ENCODE measurements at places on chromosomes 16 and 17.
A peak's percentile ranks its signal among the peaks of the same experiment; 100 is the strongest.

DNA sequence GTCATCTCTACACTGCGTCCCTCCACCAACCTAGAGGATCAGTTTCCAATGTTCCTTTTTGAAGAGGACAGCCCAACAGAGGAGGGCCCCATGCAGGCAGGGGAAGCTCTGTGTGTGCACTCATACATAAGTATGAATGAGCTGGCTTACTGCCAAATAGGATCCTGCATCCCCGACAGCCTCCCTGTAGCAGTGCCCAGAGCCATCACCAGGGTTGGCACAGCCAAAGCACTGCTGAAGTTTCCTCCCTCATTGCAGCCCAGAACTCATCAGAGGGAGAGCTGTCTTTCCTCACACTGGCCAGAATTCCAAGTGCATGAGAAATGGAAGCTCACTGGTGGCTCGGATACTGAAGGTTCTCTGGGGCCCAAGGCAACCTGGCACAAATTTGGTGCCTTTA, 114.4 kb downstream of the ASIC2 start:
- DNase-seq, result no peak

GRCh38 chr17:44971776-44972483, 3.8 kb upstream of the C1QL1 start:
- DNase-seq, result no peak

GRCh38 chr17:81044764-81045589, 10.0 kb downstream of the BAIAP2 start:
- peak; percentile 98 for DNase-seq

GRCh38 chr16:81445143-81445961, 744 bp downstream of the CMIP start:
- DNase-seq, result peak; percentile 62

DNA sequence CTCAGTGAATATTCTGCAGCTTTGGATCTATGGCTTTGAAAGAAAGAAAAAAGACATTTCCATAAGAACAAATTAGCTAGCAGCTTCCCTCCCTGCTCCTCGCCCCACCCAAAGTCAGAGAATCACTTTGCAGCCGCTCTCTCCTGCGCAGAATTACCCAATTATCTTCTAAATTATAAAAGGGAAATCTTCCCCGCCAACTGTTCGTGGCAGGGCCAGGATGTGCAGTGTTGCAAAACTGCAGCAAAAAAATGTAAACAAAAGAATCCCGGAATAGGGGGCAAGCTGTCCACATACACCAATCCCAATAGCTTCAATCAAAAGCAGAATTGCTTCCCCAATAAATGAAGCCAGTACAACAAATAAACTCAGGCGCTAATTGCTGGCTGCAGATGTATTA, 510.6 kb downstream of the RBFOX1 start:
- no peak for DNase-seq

DNA sequence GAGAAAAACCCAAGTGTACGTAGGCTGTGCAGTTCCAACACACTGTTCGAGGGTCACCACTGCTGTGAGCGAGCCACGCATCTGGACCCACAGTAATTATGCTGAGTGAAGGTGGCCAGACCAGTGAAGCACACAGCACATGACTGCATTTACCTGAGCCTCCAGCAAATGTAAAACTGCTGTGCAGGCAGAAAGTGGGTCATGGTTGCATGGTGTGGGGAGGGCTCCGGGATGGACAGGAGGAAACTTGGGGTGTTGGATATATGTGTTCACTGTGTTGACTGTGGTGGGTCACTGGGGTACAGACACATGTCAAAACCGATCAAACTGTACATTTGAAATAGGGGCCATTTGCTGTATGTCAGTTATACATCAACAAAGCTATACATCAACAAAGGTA, 78.7 kb upstream of the METRNL start:
- no peak for DNase-seq

DNA sequence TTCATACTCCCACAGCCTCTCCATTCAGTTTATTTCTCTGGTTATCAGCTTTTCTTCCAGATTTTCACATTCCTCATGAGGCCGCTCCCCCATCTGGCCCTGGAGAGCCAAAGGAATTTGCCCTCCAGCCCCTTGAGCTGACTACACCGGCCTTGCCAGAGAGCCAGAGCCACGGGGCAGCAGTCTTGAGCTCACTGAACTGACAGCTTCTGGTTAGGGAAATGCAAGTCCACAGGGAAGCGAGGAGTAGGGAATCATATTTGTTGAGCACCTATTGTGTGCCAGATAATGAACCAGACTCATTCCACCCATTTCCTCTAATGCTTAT, 102.4 kb downstream of the ABCC12 start:
- no peak for DNase-seq

DNA sequence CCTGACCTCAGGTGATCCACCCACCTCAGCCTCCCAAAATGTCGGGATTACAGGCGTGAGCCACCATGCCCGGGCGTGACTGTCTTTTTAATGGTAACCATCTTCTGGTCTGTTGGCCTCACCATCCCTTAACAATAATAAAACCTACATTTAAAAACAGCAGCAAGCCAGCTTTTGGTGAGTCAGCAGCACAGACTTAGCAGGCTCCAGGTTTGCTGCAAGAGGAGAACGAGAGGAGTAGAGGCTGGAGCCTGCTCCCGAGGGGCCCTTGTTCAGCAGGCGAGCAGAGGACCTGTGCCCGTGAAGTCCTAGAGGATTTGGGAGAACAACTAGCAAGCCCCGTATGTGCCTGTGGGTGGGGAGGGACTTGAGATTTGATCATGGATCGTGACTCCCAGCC, 35.7 kb downstream of the MYH13 start:
- no peak for DNase-seq

GRCh38 chr17:66426397-66427033, 124.1 kb downstream of the PRKCA start:
- DNase-seq, result no peak

DNA sequence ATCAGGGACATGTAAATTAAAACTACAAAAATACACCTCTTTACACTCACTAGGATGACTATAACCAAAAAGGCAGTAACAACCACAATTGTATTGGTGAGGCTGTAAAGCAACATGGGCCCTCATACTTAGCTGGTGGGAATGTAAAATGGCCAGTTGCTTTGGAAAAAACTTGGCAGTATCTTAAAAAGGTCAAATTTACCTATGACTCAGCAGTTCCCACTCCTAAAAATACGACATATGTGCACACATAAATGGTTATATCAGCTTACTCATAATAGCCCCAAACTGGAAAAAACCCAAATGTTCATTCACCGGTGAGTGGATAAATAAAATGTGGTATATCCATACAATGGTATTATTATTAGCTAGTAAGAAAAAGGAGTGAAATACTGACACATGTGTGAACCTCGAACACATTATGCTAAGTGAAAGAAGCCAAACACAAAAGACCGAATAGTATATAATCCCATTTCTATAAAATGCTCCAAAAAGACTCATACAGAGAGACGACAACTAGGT, 391.4 kb downstream of the NPIPA8 start:
- no peak for DNase-seq

DNA sequence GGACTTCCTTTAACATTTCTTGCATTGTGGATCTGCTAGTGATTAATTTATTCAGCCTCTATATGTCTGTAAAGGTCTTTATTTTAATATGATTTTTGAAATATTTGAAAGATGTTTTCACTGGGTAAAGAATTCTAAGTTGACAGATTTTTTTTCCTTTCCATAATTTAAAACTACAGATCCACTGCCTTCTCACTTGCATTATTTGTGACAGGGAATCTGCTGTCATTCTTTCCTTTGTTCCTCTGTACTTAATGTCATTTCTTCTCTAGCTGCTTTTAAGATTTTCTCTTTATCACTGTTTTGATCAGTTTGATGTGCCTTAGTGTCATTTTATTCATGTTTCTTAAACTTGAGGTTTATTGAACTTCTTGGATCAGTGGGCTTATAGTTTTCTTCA, 159.9 kb downstream of the CYB561 start:
- no peak for DNase-seq

GRCh38 chr16:8194794-8195193, 395.5 kb downstream of the TMEM114 start:
- DNase-seq, result no peak

DNA sequence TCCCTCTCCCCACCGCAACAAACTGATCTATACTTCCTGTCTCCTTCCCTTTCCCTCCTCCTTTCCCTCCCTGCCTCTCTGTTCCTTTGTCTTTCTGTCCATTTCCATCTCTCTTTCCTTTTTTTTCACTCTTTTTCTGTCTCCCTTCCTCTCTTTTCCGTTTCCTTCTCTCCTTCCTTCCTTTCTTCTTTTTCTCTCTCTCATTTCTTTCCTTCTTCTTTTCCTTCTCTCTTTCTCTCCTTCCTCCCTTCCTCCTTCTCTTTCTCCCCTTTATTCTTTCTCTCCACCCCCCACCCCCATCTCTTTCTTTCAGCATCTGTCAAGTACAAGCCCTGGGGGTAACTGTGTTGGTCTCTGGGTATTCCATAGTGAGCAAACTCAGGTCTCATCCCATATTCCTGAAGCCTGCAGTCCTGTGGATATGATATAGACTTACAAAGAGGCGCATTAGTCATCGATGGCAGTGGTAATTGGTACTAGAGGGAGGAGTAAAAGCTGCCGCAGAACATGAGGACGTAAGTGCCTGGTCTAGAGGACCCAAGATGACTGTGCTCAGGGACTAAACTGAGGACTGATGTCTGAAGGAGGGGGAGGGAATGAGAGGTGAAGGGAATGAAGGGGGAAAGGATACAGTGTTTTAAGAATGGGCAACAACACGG, 50.4 kb downstream of the VAT1L start:
- DNase-seq, result no peak

DNA sequence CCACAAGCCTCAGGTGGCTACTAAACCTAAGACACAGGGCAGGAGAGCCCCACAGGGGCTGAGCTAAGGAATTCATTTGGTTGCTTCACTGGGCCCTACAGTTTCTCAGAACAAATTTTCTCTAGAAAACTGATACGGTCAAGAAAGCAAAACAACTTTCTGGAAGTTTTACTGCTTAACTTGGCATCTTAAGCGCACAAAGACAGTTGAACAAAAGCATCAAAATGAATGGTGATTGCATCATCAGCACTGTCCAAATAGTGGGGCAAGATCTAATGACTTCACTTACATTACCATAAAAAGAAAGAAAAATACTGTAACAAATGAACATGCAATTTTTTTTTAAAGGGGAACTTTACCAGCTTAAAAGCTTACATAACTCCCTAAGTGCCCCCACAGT, 47.6 kb downstream of the XPO6 start:
- DNase-seq, result no peak

- DNase-seq, result no peak
These were observed 12.0 kb downstream of the FOXN1 start for GRCh38 chr17:28518132-28518531.

DNA sequence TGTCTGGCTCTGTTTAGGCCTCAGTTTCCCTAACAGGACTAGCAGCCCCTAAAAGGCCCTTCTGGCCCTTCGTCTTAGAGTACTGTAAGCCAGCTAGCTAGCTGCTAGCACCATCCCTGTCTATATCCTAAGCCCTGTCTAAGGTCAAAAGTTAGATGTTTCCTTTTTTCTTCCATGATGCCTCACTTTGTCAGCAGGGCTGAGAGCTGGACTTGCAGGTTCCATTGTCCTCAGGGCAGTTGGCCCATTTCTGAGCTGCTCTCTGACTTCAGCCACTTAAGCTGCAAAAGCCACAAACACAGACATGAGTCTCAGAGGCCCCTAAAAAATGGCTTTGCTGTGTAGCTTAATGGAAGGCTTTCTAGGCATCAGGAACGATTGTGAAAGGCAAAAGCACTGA, 187.7 kb downstream of the CBLN1 start:
- no peak for DNase-seq

DNA sequence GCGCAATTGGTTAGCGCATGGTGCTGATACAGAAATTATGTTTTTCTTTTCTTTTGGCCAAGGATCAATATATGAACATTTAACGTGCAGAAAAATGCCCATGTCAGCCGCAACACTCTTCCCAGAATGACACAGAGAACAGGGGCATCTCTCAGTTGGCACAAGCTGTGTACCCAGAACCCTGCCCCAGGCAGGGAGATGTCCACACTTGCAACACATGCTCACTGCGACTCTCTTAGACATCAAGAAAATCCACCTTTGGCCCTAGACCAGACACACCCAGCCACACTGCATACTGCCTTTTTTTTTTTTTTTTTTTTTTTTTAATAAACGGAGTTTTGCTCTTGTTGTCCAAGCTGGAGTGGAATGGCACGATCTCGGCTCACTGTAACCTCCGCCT, 17.0 kb downstream of the PITPNA start:
- no peak for DNase-seq

GRCh38 chr16:25038239-25038954, 23.2 kb upstream of the ARHGAP17 start:
- DNase-seq, result no peak

- DNase-seq, result no peak
These were observed 31.3 kb downstream of the SPOP start for GRCh38 chr17:49646391-49647255.

DNA sequence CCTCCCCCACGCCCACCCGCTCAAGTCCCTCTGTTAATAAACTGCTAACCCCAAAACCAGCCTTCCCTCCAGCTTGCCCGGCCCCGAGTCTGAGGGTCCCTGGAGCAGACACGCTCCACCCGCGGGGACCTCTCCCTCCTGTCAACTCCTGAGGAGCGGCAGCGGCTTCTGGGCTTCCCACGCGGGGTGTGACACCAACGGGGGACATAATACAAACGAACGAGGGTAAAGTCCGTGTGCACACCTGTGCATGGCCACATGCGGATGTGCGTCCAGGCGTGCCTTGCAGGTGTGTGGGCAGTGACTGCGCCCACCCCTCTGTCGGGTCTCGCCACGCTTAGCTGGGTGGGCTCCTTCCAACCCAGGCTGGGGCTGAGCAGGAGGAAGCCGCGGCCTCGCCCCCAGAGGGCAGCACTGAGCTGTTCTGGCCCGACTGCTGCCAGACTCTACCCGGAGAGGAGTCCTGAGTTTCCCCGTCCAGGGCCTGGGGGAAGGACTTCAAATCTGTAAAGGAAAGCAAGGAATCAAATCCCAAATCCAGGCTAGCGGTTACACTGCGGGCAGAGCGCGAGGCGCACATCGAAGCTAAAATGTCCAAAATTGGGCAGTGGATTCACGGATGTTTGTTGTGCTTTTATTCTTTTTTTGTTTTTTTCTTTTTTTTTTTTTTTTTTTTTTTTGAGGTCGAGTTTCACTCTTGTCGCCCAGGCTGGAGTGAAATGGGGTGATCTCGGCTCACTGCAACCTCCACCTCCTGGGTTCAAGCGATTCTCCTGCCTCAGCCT, 24.2 kb upstream of the KRT17 start:
- peak; percentile 90 for DNase-seq

DNA sequence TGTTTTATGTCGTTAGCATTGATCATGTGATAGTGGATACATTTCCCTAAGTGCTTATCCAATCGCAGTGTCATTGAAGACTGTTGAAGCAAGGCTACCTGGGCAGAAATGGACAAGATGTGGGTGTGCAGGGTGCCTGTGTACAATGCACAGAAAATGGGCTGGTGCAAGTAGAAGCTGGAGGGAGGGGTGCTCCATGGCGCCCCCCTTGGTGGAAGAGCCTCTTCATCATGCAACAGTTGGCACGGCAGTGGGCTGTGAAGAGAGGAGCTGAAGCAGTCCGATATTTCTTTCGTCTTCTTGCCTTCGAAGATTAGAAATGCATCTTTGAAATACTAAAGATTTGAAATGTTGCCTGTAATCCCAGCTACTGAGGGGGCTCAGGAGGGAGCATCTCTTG, 100.5 kb downstream of the PLCG2 start:
- DNase-seq, result no peak

- peak; percentile 90 for DNase-seq
These were observed at the start of gene ITGB3 for GRCh38 chr17:47253541-47254402. Gene ITGB3, plus strand, starts transcription at chr17:47253827. Its CDS starts 35 bp downstream, at chr17:47253862.

GRCh38 chr16:53323924-53324323, 110.3 kb upstream of the RBL2 start:
- no peak for DNase-seq

GRCh38 chr16:77882358-77882757, 94.0 kb downstream of the VAT1L start:
- no peak for DNase-seq

Measured in left ventricle myocardium superior (tissue), 1 donor.